ENCODE measurements at places on chromosomes 2 and 18.
A peak's percentile ranks its signal among the peaks of the same experiment; 100 is the strongest.

- no peak for DNase-seq
Measured at GRCh38 chr2:128772671-128773070, 454.0 kb upstream of the HS6ST1 start.

DNA sequence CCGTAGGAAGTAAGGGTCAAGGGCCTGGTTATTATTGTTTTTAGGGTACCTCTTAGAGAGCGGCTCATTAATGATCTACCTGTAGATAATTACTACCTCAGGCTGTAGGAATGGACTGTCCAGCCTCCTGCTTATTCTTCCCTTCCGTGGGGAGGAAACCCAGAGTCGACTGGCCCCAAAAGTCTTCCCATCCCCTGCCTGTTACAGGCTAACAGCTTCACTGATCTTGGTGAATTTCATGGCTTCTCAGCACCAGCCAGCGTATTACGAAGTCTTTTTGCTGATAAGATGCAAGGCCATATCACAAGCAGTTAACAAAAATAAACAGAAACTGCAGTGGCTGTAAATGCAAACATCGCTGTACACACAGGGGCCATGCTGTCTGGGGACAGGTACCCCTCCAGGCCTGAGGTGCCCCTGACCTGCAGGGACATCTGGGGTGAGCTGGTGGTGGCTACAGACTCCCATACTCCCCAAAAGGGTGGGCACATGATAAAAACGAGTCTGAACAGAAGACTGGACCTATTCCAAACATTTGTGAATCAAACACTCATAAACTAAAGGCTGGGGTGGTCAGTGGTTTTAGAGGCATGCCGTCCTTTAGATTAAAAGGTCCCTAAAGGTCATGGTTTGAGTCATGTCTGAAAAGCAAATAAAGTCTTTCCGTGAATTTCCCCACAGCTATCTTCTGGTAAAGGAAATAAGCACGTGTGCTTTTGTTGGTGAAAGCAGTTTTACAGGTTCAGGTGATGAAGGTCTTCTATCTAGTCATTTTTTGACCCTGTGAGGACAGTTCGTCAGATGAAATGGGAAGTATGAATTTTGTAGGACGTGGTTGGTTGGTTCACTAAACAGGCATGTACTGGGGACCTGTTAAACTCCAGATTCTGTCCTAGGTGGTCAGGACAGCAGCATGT, 36.7 kb downstream of the TTC39C start:
- no peak for DNase-seq

GRCh38 chr18:23142251-23142929, 7.1 kb downstream of the CABLES1 start:
- DNase-seq = no peak

- DNase-seq = no peak
Measured at GRCh38 chr18:75271952-75272351, 61.4 kb downstream of the TSHZ1 start.

GRCh38 chr2:26034637-26034992, 731 bp downstream of the RAB10 start:
- DNase-seq = no peak

GRCh38 chr2:27216416-27217137, 592 bp upstream of the CAD start:
- no peak for DNase-seq

- DNase-seq = no peak
Measured at GRCh38 chr2:29390136-29390535, 274.9 kb downstream of the CLIP4 start.

GRCh38 chr18:34787931-34788532, 77.9 kb downstream of the DTNA start:
- DNase-seq = peak; percentile 58

DNA sequence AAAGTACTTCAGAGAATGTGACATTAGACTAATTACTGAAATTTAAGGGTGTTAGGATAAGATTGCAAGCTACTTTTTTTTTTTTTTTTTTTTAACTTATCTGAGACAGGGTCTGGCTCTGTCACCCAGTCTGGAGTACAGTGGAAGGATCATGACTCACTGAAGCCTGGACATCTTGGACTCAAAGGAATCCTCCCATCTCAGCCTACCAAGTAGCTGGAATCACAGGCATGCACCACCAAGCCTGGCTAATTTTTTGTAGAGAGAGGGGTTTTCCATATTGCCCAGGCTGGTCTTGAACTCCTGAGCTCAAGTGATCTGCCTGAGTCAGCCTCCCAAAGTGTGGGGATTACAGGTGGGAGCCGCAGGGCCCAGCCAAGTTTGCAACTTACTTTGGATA, 1246.0 kb upstream of the ZEB2 start:
- no peak for DNase-seq

DNA sequence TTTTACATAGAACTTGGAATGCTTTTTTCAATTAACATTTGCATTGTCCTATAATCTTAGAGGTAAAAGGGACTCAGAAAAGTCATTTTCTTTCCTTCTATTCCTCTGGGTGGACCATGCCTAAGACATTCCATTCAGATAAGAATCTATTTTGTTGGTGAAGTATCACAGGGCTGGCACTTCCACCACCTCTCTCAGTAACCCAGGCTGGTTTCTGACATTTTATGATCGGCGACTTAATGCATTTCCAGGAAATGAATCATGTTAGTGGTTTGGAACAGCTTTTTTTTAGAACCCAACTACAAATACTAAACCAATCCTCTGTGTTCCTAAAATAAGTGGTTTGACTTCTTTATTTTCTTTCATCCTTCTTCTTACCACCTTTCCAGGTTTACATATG, 27.0 kb downstream of the GAD1 start:
- DNase-seq = no peak

DNA sequence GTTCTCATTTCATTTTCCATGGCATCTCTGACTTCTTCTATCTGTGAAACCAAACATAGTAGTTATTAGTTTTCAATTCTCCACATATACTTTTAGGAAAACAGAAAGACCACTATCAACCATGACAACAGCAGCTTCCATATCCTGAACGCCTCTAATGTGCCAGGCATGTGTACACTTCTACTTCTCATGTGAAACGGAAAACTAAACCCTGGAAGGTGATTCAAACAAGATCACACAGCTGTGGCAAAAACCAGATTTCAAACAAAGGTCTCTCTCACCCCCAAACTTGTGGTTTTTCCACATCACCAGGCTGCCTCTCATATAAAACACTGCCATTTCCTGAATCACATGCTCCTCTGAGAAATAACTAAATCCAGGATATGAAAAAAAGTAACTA, 41.8 kb downstream of the PTCD3 start:
- DNase-seq = no peak

GRCh38 chr2:240888130-240888889, 7.6 kb downstream of the MAB21L4 start:
- DNase-seq = no peak

DNA sequence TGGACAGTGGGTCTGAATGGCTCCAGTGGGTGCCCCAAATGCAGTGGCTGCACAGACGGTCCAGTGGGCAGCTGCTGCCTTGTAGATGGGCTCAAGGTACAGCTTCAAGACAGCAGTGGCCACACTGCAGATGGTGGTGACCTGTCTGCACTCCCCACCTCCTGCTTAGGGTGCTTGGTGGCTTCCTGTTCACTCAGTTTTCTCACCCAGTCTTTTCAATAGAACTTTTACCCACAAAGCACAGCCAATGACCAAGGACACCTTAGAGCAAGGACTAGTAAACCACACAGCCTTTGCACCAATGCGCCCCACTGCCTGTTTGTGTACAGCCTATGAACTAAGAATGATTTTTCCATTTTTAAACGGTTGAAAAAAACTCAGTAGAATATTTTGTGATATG, 34.9 kb downstream of the MEX3C start:
- DNase-seq = no peak

- no peak for DNase-seq
Measured at GRCh38 chr2:3180082-3180908, 197.3 kb downstream of the EIPR1 start.

DNA sequence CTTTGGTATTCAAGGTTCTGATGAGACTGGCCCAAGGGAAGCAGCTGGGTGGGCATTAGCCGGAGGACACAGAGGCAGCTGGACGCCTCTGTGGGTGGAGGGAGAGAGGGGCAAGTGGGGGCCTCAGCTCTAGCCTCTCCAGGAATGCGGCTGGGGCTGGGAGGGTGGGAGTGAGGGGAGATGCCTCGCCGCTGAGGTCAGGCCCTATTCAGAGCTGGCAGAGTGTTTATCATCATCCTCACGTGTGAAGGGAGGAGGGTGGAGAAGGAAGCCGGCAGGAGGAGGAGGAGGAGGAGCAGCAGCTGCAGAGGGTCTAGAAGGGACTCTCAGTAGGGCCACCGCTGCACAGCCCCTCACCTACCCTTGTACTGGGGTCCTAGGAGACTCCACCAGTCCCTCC, 43.1 kb downstream of the TNS1 start:
- no peak for DNase-seq

DNA sequence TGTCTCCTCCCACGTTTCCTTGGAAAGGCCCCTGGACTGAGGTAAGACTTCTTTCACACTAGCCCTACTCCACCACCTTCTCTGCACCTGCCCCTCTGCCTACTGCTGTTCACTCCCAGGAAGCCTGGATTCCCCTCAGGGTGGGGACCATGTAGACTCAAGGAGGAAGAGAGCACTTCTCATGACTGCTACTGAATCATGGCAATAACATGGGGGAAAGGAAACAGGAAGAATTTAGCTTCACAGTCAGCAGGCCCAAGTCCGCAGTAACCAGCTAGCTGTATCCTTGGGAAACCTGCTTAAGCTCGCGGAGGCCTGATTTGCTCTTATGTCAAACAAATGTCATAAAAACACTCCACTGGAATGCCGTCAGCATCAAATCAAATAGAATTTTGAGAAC, 126.2 kb upstream of the CAPN13 start:
- no peak for DNase-seq

DNA sequence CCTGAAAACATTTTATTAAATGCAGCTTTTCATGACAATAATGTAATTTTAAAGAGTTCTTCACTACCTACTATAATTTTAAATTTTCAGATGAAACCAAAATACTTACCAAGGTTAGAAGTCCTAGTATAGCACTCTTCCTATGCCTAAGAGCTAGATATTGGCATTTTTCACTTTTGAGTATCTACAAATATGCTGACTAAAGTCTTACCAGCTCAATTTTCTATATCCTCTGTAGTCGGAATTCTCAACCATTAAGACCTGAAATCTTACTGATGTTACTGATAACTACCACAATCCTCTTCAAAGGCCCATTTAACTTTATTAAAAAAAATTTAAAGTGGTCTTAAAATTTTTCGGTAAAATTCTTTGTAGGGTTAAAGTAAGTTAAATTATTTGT, 32.0 kb downstream of the PREPL start:
- DNase-seq = no peak

DNA sequence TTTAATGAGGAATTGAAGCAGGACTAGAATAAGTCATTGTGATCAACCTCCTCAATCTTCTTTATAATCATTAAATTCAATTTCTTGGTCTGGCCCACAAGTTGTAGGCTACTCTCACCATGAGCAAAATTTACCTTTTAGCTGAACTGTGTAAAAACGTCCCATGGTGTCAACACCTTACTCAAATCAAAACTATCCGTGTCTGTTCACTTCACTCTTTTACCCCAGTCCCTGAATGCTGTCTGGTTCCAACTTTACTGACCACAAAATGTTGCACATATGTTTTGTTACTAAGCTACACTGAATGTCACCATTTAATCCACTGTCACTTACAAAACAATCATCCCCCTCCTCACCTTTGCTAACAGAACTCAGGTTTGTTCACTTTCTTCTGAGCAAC, 951.6 kb upstream of the SLC39A10 start:
- no peak for DNase-seq

DNA sequence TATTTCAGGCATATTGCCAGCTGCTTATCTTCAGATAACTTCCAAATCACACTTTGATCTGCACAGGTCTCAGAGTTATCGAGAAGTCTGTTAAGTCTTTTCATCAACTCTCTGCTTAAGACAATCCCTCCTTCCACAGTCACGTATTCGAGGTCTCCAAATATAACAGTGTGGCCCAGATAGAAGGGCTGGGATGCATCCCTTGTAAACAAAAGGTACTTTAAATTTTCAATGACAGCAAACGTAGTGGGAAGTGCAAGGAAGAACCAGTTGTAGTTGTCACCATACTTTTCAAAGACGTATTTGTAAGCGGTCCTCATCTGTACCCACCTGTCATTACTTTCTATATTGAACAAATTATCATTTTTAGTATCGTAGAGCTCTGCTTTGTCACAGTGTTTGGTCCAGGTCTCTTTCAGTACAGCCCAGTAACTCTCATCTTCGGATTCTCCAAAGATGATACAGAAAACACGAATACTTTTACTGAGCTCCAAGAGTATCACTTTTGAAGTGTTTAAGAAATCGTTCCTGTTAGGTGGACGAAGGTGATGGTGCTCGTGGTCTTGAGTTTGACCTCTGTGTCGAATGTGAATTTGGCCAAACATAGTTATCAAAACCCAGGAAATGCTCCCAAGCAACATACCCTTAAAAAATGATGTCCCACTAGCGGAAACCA, 445 bp downstream of the C1GALT1C1L start:
- no peak for DNase-seq

- DNase-seq = no peak
Measured at GRCh38 chr2:237694415-237695194, 67.2 kb downstream of the LRRFIP1 start.

GRCh38 chr2:132503701-132504100, 87.1 kb downstream of the GPR39 start:
- DNase-seq = no peak

DNA sequence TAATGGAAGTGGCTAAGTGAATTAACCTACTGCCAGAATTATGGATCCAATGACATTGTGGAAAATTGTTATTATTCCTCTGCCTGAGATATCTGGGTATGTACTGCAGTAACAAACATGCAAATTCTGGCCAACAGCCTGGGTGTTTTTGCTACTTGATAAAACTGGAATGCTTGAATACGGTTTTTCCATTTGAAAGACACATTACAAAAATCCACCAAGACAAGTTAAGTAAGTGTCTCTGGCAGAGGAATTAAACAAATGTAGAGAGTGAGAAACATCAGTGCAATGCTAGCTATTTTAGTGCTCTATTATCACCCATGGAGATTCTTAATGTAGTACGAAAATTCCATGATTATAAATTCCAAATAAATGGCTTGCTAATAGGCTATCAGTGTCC, 312.4 kb upstream of the MEIS1 start:
- DNase-seq = no peak

GRCh38 chr2:237791977-237792727, 6.4 kb upstream of the RBM44 start:
- DNase-seq = no peak

GRCh38 chr2:219944866-219945265, 317.4 kb downstream of the SLC4A3 start:
- no peak for DNase-seq

DNA sequence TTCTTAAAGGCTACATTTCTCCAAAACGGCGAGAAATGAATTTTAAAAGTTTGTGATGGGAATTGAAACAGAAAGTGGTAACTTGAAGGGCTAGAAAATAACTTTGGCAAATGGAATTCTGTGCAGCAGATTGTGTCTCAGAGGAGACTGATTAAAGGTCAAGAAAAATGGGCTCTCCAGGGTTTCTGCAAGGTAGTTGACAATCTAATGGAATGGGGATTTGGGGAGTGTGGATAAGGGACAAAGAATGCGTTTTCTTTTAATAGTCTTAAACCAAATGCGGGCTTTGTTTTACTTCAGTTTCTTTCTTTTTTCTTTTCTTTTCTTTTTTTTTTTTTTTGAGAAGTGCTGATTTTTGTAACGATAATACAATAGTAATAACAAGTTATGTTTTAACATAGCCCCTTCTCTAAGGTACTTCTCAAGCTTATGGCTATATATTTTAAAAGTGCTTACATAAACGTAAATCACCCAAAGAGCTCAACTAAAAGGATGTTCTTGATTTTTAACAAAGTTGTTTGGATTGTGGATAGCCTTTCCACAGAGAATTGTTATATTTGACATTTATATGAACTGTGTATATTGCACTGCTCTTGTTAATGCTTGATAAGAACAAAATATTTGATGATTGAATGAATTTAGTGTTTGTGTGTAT, 36.6 kb downstream of the CAMKMT start:
- no peak for DNase-seq

All from NCI-H1930 (cell line).